Stromal cell of bone marrow (primary cell): ENCODE measurements at places on chromosomes 13 and 19.
A peak's percentile ranks its signal among the peaks of the same experiment; 100 is the strongest.

DNA sequence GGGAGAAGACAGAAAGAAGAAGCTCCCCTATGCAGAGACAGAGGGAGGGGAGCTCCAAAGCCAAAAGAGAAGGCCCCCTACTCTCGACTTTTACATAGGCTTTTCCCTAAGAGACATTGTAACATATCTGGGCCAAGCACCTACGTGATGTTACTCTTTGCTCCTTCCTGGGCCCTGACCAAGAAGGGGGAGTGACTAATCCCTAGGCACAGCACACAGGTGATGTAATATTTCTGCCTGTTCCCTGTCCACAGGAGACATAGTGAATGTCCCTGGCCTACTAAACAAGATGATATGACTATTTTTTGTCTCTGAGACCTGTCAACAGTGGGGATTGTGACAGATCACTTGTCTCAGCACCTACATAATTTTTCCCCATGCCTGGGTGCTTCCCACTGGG, 15.9 kb upstream of the ZNF254 start:
- no peak for DNase-seq

GRCh38 chr19:29309637-29310036, 96.7 kb upstream of the UQCRFS1 start:
- no peak for DNase-seq

GRCh38 chr19:17490411-17490810, 20.1 kb downstream of the SLC27A1 start:
- DNase-seq: no peak

DNA sequence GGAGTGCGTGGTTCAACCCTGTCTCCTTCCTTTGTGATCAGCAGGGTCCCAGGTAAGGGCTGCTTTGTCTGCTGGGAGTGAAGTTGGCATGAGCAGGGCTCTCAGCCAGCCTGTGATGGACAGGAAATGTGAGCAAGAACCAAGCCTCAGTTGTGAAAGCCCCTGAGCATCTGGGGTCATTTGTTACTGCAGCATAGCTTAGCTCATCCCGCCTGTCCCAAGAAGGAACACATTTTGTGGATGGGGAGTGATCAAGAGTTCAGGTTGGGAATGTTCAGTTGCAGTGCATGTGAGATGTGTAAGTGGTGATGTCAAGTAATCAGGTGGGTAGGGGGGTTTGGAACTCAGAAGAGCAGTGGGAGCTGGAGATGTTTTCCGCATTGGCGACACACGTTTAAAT, 152.4 kb downstream of the DPF1 start:
- DNase-seq: no peak

GRCh38 chr13:75687150-75687763, 51.1 kb downstream of the LMO7 start:
- DNase-seq: peak; percentile 50

- no peak for DNase-seq
These were observed 10.4 kb downstream of the FGF22 start for GRCh38 chr19:650121-650520.

- DNase-seq: no peak
These were observed 17.3 kb upstream of the OVOL3 start for GRCh38 chr19:36093687-36094086.

DNA sequence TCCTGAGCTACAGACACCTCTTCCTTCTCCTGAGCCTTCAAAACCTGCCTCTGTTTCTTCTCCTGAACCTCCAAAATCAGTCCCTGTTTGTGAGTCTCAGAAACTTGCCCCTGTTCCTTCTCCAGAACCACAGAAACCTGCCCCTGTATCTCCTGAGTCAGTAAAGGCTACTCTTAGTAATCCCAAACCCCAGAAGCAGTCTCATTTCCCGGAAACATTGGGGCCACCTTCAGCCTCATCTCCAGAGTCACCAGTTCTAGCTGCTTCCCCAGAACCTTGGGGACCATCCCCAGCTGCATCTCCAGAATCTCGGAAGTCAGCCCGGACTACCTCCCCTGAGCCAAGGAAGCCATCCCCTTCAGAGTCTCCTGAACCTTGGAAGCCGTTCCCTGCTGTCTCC, 10.0 kb downstream of the CHAMP1 start:
- no peak for DNase-seq

GRCh38 chr19:3818466-3818865, 32.3 kb upstream of the MATK start:
- DNase-seq: peak; percentile 43

DNA sequence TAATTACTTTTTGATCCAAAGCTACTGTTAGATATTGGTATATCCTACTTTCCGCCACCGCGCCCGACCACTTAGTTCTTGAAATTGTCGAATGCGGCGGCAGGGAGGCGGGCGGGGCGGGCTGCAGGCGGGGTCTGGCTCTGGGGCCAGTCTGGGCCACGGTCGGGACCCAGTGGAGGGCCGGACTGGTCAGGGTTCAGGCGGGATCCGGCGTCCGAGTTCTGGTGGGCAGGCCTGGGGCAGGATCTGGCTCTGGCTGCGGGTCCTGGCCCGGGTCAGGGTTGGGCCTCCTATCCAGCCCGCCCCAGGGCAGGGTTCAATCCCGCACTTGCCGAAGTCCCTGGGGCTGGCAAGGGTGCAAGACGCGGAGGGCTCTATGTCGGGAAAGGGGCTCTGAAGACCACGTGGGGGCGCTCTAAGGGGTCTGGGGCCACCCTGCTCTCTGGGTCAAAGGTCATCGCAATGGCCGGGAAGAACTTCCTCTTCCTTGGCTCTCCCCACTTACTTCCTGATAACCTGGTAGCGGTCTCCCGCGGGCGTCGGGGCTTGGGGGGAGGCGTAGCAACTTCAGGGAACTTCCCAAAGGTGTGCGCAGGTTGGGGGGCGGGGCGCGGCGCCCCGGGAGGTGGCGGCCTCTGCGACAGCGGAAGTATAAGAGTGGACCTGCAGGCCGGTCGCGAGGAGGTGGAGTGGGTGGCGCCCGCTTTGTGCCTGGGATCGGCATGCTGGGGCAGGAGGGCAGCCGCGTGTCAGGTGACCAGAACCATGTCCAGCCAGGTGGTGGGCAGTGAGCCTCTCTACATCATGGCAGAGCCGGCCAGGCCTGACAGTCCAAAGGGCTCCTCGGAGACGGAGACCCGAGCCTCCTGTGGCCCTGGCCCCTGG, 83.4 kb downstream of the MRPL57 start:
- DNase-seq: no peak
